Activated naive CD4-positive, alpha-beta T cell treated with anti-CD3 and anti-CD28 coated beads, Interleukin-2, amount 50 U/mL, for 72 hours (primary cell): ENCODE measurements at places on chromosomes 4 and X.

GRCh38 chr4:159787901-159788300 is 685.0 kb downstream of the RAPGEF2 start:
- no peak for DNase-seq

GRCh38 chr4:141548791-141549190 is 87.6 kb upstream of the IL15 start:
- no peak for DNase-seq

- DNase-seq = no peak
Observed at GRCh38 chrX:96889726-96890125, 6.0 kb downstream of the RPA4 start.

- no peak for DNase-seq
Observed at GRCh38 chr4:86565651-86566050, 28.5 kb upstream of the PTPN13 start.

GRCh38 chr4:21592970-21593670 is 355.5 kb downstream of the KCNIP4 start:
- no peak for DNase-seq

- no peak for DNase-seq
Observed at GRCh38 chrX:81662381-81662780, 460.5 kb downstream of the SH3BGRL start.
